CD4-positive, alpha-beta memory T cell (primary cell): ENCODE measurements at places on chromosomes 1 and 21. TPM values are rescaled to one million over a fixed set of nuclear protein-coding genes. Genes with fewer than 3 reads are reported as not detected.

GRCh38 chr1:3869751-3870301 is 12.6 kb downstream of the DFFB start:
- DNase-seq: no peak
- H3K36me3 ChIP-seq: peaks cover 45% of the 10 kb centered on the region
- H3K27ac ChIP-seq: no peak overlapping the region
- no peaks in the 10 kb centered on the region for H3K4me1 ChIP-seq
- H3K27me3 ChIP-seq: no peaks in the 10 kb centered on the region
- no peak overlapping the region for H3K4me3 ChIP-seq

DNA sequence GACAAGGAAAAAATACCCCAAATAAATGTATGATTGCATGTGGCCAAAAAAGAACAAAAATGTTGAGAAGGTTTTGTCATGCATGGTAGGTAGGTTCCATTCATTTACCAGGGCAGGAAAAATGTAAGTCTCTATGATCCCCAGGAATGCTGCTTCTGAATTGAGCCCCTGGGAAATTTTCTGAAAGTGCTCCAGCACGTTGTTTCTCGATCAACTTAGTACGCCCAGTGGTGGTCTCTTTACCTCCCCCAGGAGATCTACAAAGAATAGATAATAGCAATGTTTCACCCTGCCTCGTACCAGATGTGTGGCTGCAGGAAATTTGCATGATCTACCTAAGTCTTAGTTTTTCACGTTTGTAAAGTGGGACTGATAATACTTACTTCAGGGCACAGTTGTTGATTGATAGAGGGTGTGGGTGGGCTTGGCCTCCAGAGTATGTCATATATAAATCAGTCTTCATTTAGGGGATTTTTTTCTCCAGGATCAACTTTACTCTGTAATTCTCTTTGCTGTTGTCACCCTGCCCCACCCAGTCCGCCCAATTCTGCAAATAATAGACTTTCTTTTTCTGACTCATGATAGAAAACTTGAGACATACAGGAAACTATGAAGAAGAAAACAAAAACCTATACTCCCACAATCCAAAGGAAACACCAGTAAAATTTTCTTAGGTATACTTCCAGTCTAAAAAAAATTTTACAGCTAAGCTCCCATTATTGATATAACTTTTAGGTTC is 462.0 kb upstream of the RUNX1 start:
- no peak overlapping the region for H3K4me3 ChIP-seq
- H3K4me1 ChIP-seq: no peaks in the 10 kb centered on the region
- DNase-seq: no peak
- H3K27me3 ChIP-seq: no peaks in the 10 kb centered on the region
- H3K36me3 ChIP-seq: no peaks in the 10 kb centered on the region
- no peak overlapping the region for H3K27ac ChIP-seq

DNA sequence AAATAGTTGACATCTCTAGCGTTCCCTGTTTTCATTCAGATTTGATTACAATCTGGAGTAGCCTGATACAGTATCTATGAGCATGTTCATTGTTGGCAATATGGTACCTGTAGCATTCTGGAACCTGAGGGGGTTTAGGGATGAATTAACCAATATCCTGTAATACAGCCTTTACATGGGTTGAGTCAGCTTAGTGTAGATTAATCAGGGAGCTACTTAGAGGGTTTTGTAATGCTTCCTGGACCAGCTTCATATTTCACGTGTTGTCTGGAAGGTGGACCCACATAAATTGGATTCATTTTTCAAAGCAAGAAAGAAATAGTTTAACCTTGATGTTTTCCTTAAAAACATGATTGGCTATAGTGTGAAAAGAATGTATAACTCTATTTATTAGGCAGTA is 3.6 kb downstream of the OTUD3 start:
- H3K27ac ChIP-seq: no peak overlapping the region
- DNase-seq: no peak
- H3K4me1 ChIP-seq: peaks cover 27% of the 10 kb centered on the region
- H3K36me3 ChIP-seq: no peaks in the 10 kb centered on the region
- no peaks in the 10 kb centered on the region for H3K27me3 ChIP-seq

- H3K27ac ChIP-seq: no peak overlapping the region
- H3K4me3 ChIP-seq: no peak overlapping the region
- DNase-seq: peak; percentile 4
- H3K36me3 ChIP-seq: no peaks in the 10 kb centered on the region
These were observed 11.4 kb upstream of the MTARC1 start for GRCh38 chr1:220775240-220775853.

The MYCL gene
- 0.20 TPM for total RNA-seq

GRCh38 chr1:21335750-21336224 is 45.5 kb upstream of the ECE1 start:
- peak overlapping the region; percentile 82 for H3K27ac ChIP-seq
- peaks cover 92% of the 10 kb centered on the region for H3K4me1 ChIP-seq
- no peak overlapping the region for H3K4me3 ChIP-seq
- H3K27me3 ChIP-seq: no peaks in the 10 kb centered on the region
- H3K36me3 ChIP-seq: peaks cover 5% of the 10 kb centered on the region

DNA sequence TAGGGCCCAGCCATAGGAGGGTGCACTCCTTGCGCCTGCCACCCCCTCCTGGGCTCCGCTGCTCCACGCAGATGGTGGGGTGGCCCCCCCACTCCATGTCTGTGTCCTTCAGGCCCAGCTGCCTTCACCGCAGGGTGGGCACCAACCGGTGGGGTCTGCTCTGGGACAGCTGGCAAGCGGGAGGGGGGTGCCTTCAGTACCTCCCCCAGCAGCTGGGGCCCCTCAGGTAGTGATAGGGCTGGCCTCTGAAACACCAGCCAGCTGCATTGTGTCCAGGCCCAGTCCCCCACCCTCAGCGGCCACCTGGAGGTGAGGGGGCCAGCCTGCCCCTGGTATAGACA is 360 bp downstream of the GJC2 start:
- DNase-seq: no peak
- H3K4me3 ChIP-seq: no peak overlapping the region
- no peaks in the 10 kb centered on the region for H3K27me3 ChIP-seq
- H3K36me3 ChIP-seq: peaks cover 36% of the 10 kb centered on the region

DNA sequence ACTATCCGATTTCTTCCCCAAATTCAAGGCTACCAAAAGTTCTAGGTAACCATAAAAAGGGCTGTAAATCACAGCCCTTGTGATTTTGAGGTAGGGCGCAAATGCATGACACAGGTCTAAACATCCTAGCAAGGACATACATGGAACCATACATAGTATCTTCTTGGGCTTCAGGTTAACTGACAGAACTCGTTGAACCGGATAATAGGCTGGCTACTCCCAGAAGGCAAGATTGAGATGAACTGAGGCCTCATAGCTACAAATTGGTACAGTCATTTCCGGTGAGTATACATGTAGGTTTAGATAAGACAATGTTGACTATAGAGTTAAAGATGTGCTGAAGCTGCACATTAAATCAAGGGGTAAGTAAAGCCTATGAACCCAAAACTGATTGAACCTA is 27.3 kb upstream of the TP53BP2 start:
- H3K4me1 ChIP-seq: no peaks in the 10 kb centered on the region
- no peaks in the 10 kb centered on the region for H3K27me3 ChIP-seq
- H3K27ac ChIP-seq: no peak overlapping the region
- no peak for DNase-seq

DNA sequence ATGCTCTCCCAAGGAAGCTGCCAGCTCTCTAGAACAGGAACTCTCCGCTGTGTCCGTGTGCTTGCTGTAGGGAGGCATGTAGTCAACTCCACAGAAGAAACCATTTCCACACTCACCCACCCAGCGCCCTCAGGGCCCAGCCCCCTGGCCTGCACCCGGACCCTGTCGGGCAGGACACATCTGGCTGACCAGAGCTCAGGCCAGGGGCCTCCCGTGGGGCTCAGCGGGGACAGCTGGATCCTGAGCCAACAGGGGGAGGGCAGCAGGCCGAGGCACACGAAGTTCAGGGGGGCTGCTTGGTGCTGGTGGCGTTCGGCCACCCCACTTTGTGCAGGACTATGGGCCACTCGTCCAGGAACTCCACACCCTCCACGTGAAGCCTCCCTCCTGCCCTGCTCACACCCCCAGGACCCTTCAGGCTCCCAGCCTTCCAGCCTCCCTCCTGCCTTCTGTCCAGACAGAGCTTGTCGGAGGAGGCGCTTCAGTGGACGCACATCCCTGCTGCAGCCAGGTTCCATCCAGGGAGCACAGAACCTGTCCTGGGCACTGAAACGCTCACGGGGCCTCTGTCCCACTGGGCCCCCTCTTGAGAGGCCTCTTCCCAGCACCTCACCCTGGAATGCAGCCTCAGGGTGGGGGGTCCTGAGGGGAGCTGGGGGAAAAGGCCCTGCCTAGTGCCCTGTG is 15.0 kb upstream of the FAAP20 start:
- H3K36me3 ChIP-seq: no peaks in the 10 kb centered on the region
- H3K27ac ChIP-seq: no peak overlapping the region
- no peaks in the 10 kb centered on the region for H3K27me3 ChIP-seq
- DNase-seq: no peak
- H3K4me1 ChIP-seq: peaks cover 23% of the 10 kb centered on the region

GRCh38 chr1:58310469-58310868 is 236.1 kb downstream of the OMA1 start:
- H3K36me3 ChIP-seq: no peaks in the 10 kb centered on the region
- no peak overlapping the region for H3K27ac ChIP-seq
- H3K27me3 ChIP-seq: no peaks in the 10 kb centered on the region
- no peak overlapping the region for H3K4me3 ChIP-seq
- H3K4me1 ChIP-seq: no peaks in the 10 kb centered on the region

The ADAMTS1 gene
- total RNA-seq: not detected

DNA sequence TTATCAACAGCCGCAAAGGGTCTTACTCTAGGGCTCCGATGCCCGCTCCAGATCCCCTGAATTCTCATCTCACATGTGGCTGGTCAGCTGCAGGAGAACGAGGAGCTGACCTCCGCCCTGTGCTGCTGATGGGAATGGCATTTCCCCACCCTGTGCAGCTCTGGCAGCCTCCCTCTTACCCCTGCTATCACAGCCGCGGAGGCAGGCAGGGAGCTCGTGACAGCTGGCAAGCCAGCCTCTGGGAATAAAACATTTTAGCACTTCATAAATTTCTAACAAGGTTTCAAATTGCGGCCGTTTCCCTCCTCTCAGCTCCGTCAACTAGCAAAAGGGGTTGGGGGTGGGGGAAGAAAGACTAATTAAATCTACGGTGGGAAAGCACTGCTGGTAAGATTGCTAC is 81.1 kb downstream of the DSCAM start:
- H3K4me3 ChIP-seq: no peak overlapping the region
- no peaks in the 10 kb centered on the region for H3K27me3 ChIP-seq
- H3K27ac ChIP-seq: no peak overlapping the region
- DNase-seq: no peak
- no peaks in the 10 kb centered on the region for H3K4me1 ChIP-seq
- no peaks in the 10 kb centered on the region for H3K36me3 ChIP-seq

DNA sequence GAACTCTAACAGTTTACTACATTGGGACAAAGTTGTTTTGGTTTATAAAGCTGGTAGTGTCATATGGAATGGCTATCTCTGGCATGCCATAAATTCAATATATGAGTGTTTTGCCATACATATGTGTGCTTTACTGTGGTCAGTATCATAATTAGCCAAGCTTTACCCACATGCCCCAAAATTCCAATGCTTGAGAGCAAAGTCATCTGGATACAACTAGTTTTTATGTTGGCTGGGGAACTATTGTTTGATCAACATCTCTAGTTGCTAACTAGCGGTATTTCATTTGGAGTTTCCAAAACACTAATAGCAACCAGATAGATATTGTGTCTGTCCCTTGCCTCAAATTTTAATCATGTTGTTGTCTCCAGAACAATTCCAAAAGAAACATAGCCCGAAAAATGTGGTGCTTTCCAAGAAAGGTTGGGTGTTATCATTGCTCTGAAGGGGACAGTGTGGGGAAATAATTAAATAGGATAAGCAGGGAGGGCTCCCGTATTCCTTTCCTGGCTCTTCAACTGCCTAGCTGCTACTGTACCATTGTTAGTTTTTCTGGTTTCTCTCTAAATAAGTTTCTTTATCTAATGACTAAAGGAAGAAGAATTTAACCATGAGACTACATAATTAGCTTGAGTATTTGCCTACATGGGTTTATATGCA is 136.1 kb downstream of the TGFB2 start:
- no peak for DNase-seq
- no peaks in the 10 kb centered on the region for H3K36me3 ChIP-seq
- H3K4me1 ChIP-seq: no peaks in the 10 kb centered on the region
- H3K27ac ChIP-seq: no peak overlapping the region
- no peaks in the 10 kb centered on the region for H3K27me3 ChIP-seq

GRCh38 chr1:159829273-159829634 is 2.6 kb downstream of the SLAMF8 start:
- H3K27ac ChIP-seq: no peak overlapping the region
- H3K4me1 ChIP-seq: peaks cover 42% of the 10 kb centered on the region
- no peak for DNase-seq
- no peaks in the 10 kb centered on the region for H3K36me3 ChIP-seq

DNA sequence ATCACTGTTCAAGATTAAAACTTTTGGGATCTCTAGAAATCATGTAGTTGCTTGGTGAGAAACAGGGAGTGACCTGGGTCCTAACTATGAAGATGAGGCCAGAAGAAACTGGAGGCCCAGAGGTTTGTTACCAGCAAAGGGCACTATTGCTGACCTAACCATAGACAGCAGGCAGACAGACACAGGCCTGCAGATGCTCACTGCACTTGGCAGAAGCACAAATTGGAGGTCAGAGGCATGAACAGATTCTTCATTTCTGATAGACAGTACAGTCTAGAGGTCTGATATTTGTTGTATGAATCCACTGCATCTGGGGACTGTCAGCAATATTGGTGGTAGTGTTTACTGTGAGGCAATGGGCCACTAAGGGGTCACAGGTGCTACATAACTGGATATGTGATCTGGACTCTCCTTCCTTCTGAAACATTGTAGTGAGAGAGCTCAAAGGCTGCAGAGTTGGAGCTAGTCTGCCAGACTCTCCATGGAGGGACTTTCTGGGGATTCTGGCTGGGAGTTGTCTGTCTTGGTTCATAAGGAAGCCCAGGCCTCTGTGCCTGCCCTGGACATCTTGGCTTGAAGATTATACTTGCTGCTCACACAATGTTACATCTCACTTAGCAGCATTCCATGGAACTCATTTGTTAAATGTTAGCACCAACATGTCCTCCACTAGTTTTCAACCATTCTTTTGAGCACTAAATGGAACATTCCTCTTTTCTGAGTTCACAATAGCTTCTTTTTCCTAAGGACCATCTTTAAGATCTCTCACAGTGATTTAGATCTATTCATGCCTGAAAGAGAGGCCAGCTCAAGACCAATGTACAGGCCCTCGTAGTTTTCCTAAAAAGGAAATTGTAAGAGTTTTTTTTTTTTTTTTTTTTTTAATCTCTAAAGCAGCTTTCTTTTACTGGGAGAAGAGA is 26.9 kb upstream of the CCN1 start:
- no peaks in the 10 kb centered on the region for H3K4me1 ChIP-seq
- no peaks in the 10 kb centered on the region for H3K27me3 ChIP-seq
- no peaks in the 10 kb centered on the region for H3K36me3 ChIP-seq
- H3K27ac ChIP-seq: no peak overlapping the region
- no peak overlapping the region for H3K4me3 ChIP-seq

The SPRR2F gene
- total RNA-seq: not detected
